NCI-H1417 (cell line): ENCODE measurements at places on chromosomes 11 and 22.
A peak's percentile ranks its signal among the peaks of the same experiment; 100 is the strongest.

DNA sequence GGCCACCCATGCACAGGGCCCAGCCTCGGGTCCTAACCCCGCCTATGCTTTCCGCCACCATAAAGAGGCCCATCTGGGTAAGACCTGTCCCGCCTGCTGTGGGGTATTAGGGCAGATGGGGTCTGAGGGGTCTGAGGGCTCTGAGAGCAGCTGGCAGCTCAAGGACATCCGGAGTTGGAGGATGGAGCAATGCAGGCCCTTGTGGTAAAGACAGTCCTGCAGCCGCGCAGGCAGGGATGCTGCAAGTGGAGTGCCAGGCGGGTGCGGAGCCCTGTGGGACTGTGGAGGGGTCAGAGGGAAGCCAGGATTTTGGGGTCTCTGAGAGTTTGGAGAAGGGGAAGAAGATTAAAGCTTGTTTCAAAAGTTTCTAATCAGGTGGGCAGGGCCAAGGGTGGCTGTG is 81.3 kb upstream of the PITPNB start:
- DNase-seq: no peak

DNA sequence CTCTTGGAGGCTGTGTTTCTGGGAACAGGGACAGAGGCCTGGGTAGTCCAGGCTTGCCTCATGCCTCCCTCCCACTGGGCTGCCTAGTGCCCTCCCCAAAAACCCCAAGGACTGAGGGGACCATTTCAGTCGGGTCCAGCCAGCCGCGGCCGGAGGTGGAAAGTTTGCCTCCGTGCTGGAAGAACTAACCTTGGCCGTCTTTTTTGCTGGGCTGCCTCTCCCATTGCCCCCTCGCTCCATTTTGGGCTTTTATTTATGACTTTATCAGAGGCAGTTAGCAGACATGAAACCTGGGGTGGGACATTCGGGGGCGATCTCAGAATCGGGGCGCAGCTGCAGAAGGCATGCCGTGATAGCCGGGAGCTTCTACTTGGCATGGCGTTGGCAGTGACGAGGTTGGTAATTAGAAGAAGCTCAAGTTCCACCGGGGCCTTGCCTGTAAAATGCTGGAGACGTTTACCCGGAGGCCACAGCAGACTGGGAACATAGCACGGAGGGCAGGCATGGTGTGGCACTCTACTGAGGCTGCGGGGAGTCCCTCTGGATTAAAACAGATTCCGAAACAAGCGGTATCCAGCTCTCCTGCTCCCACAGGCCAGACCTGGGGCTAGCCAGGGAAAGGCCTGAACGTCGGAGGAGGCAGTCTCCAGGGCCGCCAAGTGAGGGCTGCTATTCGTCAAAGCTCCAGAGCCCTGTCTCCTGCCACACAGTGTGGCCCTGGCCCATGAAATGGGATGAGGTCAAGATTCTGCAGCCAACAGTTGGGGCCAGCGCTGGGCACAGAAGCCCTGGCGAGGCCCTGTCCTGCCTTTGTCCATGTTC is 76.4 kb upstream of the PPARA start:
- DNase-seq: no peak

DNA sequence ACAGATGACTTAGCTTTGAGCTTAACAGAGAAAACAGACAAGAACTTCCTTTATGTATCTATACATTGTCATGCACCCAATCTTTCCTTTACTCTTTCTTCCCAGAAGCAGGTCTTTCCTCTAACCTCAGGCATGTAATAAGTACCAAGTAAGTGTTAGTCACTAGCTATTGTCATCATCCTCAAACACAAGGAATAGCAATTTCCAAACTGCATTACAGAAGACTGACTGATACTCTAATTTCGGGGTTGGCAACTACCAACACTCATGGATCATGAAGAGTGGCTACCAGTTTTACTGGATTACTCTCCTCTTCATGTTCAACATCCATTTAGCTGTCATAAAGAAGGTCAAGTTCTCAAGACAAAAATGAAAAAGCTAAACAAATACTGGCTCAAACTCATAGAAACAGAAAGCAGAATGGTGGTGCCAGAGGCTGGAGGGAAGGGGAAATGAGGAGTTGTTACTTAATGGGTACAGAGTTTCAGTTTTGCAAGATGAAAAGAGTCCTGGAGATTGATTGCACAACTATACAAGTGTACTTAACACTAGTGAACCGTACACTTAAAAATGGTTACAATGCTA is 111.6 kb downstream of the SIK3 start:
- peak; percentile 23 for DNase-seq

DNA sequence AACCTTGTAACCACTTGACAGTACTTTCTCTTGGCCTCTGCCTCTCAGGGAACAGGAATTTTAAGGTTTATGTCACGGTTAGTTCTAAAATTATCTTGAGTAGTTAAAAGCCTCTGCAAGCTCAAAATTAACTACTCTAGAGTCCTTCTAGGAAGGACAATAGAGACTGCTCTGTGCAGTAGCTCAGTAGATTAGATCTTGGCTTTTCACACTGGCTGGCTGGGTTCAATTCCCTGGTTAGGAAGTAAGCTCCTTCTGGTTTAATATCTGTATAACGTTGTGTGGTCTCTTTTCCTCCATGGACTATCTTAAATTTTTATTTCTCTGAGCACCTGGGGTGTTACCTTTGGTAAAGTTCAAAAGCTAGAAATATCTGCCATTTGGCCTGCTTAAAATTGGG is 109.2 kb downstream of the AASDHPPT start:
- DNase-seq: no peak

GRCh38 chr11:1746956-1747752 is 3.2 kb downstream of the IFITM10 start:
- DNase-seq: no peak

DNA sequence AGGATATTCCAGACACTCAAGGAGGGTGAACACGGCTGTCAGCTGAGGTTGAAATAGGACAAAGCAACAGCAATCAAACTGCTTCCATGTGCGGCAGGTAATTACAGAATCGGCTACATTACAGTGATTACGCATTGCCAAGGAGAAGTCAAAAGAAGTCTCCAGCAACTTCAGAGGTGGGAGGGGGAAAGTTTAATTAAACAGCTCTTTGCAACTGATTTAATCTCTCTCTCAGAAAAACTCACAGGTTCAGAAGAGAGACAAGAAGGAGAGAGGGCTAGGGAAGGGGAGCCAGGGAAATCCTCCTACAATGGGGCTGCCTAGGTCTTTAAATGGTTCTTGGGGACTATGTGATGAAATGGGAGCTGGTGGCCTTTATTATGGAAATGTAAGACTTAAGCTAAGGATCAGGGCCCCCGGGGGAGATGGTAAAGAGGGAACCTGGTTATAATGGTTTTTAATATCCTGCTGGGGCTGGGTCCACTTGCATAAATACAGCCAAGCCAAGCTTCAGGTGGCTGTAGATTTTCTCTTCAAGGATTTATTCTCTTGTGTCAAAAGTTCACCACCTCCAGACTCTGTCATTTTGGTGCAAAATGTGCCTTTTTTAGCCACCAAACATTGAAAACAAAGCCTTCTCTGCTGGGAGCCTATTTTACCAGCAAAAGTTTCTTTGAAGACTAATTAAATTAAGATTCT is 354.7 kb upstream of the NARS2 start:
- no peak for DNase-seq

DNA sequence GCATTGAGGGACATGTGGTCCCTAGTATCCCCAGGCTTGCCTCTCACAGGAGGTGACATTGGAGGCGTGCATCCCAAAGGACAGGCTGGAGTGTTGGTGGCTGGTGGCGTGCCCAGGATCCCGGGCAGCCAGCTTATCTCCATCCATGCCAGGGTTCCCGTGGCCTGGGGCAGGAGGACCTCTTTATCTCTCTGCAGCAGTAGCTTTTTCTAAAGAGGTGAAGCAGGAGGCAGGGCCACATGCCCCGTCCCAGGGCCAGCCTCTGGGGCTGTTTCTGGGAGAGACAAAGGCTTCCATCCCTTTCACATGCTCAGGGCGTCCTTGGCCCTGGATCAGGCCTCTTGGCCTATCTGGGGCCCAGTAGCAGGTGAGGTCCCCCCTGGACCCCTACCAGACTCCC is 19.7 kb downstream of the PARVG start:
- no peak for DNase-seq

DNA sequence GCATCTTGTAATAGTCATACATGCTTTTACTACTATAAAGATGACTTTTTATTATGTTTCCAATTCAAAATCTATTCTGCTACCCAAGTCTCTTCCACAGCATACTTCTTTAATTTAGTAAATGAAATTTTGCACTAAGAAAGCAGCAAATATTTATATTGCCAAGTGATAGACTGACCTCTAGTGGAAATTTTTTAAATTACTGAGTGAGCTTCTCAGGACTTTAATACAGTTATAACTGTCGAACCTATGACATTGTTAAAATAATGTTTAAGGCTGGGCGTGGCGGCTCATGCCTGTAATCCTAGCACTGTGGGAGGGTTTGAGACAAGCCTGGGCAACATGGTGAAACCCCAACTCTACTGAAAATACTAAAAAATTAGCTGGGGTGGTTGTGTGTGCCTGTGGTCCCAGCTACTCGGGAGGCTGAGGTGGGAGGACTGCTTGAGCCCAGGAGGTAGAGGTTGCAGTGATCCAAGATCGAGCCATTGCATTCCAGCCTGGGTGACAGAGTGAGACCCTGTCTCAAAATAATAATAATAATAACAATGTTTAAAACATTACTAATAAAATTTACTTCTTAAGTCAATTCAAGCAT is 27.3 kb downstream of the STK33 start:
- DNase-seq: peak; percentile 9

DNA sequence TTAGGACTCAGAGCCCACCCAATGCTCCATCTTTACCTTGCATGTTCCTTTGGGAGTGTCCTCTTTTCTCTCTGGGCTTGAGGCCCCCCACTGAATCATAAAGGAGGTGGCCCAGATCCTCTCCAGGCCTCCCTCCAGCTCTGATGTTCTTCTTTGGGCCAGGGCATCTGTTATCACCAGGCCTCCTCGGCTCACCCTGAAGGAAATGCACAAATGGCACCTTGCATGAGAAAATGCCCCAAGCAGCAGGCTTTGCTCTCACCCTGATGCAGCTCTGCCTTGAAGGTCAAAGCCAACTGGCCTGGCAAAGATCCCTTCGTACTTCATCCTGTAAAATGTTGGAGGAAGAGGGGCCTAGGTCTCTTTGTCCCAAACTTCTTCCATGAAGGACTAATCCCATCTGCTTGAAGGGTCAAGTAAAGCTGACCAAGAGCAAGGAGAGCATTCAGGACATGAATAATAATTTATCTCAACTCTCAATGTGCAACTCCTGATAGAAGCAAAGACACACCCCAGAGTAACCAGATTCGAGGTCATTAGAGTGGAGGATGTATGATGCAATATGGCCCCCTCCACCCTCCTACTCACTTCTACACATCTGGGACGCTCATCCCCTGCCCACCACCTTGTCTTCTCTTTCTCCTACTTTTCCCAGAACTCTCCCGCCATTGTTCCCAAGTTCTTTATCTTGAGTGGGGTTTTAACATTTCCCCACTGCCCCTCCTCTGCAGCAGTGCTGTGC is 9.5 kb downstream of the APOL6 start:
- DNase-seq: no peak

DNA sequence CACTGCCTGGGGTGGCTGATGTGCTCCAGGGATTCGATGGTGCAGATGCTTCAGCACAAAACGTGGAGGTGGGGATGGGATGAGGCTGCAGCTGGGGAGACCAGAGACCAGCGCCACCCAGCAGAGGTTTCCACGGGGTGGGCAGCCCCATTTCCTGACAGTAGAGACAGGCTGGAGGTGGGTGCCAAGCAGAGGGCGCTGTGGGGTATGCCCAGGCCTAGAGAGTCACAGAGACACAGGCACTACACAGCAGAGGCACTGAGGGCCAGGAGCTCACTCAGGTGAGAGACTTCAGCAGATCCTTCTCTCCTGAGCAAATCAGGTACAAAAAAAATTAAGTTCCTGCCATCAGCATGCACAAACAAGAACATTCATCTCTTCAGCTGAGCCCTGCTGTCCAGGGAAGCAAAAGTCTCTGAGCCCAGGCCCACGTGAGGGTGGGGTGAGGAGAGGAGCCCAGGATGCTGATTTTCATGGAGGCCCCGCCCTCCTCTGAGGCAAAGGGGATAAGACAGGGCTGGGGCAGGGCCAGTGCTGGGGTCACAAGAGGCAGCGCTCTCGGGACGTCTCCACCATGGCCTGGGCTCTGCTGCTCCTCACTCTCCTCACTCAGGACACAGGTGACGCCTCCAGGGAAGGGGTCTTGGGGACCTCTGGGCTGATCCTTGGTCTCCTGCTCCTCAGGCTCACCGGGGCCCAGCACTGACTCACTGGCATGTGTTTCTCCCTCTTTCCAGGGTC is 53.1 kb downstream of the GGTLC2 start:
- DNase-seq: no peak

DNA sequence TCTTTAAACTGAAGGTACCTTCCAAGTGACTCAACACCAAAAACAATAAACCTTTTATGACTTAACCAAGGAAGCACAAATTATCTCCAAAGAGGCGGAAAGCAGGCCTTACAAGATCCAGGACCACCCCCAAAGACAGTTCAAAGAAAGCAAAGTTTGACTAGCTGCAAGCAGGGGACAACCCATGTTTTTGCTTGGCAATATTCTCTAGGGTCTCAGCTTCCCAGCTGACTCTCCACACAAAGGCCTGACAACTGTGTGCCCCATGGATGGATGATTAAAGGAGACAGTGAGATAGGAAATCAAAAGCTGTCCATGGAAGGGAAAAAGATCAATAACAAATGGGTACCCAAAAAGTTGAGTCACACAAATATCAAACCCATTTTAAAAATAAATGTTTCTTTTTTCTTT is 232.2 kb downstream of the DDX10 start:
- no peak for DNase-seq

DNA sequence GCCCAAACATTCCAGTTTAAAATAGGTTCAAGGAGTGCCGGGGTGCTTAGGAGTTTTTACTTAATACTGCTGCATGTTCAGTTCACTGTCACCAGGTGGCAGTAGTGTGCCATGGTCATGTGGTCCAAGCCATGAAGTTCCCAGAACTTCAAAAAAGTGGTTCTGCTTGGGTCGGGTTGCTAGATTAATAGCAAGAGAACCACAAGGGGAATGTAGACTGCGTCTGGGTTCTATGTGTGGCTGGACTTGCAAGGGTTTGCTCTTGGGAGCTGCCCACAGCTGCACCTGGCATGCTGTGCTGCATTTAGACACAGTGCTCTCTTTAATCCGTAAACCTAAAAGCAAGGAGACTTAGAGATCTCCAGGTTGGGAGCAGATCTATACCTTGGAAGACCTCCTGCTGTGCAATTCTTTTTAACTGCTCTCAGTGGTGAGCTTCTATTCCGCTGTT is 6.5 kb upstream of the SPON1 start:
- peak; percentile 80 for DNase-seq

GRCh38 chr11:45568049-45568448 is 97.4 kb downstream of the CHST1 start:
- no peak for DNase-seq

DNA sequence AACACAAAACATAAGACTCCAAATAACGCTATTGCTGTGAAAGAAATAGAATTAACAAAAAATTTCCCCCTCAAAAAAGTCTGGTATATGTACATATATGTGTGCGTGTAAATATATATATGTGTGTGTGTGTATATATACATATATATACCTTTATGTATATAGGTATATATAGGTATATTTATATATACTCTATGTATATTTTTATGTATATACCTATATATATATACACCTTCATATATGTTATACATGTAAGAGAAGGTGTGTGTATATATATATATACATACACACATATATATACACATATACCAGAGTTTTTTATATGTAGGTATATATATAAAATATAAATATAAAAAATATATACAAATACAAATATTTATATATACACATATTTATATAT is 199.2 kb downstream of the RAB38 start:
- no peak for DNase-seq

- peak; percentile 69 for DNase-seq
Measured at GRCh38 chr11:113339929-113340589, 25.7 kb downstream of the TTC12 start.

GRCh38 chr11:99803501-99803900 is 782.8 kb downstream of the CNTN5 start:
- no peak for DNase-seq
